ENCODE measurements at places on chromosomes 5 and 9.

- DNase-seq = no peak
Observed at GRCh38 chr5:1643651-1644392, 120.1 kb upstream of the LPCAT1 start.

DNA sequence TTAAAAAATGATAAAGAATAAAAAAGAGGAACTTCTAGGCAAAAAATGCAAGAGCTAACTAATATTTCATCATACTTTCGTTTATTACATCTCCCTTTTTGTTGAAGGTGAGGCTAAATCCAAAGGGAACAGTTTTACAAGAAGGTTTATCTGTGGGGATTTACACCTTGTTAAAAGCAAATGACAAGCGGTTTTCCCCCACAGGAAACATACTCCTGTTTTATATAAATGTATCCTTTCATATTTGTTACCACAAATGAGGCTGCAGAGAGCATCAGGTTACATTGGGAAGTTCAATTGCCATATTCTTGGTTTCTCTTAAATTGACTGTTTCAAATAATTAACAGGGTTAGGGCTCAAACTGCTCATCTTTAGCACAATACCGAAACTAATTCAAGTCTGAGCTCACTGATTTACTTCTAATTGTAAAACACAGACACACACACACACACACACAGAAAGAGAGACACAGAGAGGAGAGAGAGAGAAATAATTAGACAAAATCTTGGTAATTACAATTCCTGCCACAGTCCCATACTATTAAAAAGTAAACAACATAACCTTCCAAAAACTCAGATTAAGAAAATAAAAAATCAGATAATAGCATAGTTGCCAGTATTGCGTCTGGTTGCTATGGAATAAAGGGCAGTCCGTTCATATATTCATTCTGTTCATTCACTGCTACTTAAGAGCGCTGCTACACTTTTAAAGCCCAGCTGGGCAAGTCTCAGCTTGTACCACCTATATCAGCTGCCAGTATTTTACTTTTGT is 17.1 kb downstream of the RFX3 start:
- DNase-seq = no peak

DNA sequence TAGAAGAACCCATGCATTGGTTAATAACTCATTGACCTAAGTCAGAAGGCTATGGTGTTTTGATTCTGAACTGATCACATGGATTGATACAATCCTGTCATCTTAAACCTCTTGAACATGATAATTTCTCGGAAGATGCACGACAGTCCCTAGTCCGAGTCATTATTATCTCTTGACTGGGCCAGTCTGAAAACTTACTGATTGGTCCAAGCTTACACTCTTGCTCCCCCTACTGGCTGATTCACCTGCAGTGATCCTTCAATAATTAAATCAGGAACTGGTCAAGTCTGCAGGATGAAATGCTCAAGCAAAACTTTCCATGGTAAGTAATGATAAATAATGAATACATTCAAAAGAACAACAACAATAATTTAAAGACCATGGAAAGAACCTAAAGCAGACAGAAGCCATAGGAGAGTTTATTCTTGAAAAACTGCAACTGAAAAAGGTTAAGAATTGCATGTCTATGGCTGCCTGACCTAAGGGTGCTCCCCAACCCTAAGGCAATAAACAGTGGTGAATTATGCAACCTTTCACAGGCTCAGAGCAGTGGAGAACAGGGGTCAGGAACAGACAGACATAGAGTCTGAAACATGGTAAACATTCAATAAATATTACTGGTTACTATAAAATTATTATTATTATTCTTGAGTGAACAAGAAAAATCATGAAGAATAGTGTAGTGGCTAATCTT is 79.3 kb downstream of the BRINP1 start:
- DNase-seq = no peak

DNA sequence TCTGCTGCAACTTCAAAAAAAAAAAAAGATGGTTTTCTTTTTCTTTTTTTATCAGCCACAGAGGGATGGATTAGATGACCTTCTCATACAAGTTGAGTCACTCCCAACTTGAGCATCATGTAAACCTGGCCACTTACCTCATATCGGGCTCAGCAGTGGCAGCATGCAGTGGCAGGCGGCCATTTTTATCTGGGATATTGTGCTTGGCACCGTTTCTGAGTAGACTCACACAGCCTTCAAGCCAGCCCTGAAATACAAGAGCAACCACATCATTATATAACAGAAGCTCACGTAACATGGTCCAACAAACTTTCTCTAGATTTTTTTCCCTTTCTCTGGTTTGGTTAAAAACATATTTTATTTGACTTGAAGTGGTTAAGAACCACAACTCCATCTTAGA is 62.6 kb downstream of the ANKRD55 start:
- no peak for DNase-seq

GRCh38 chr5:1781107-1781506 is 18.5 kb downstream of the MRPL36 start:
- DNase-seq = no peak

- no peak for DNase-seq
Observed at GRCh38 chr5:67476531-67476930, 279.9 kb upstream of the CD180 start.

- no peak for DNase-seq
Observed at GRCh38 chr5:148376198-148376597, 7.6 kb upstream of the FBXO38 start.

DNA sequence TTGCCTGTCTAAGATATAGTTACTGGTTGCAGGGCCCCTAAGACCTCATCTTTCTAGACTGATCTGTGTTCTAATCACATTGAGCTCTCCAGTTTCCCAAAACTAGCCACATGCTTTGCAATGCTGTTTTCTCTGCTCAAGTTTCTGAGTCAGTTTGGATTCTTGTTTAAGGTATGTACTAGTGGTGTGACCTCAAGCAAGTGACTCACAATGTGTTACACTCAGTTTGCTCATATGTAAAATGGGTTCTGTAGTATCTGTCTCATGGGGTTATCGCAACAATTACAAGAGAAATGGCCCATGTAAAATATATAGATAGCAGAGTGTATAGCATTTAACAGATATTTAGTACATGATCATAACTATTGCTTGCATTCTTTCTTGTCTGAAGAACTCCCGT is 153.1 kb upstream of the ELL2 start:
- DNase-seq = no peak

DNA sequence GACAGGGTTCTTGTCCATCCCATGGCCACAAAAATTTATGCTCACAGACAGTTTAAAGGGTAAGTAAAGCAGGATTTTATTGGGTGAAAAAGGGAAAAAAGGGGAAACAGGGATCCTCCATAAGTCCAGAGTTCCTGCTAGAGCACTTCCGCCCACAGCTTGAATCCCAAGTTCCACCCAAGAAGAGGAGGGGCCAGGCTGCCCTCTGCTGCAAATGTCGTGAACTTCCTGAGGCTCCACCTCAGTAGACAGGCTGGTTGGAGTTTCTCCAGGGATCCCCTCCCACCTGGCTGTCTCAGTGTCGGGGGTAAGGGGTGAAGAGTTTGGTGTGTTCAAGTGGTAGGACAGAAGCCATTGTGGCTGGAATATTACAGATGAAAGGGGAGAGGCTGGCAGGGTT is 275.0 kb upstream of the SGCD start:
- no peak for DNase-seq

- DNase-seq = no peak
Observed at GRCh38 chr9:19188771-19189170, 41.7 kb upstream of the DENND4C start.

GRCh38 chr9:136740971-136741882 is 1.5 kb downstream of the LCN10 start:
- DNase-seq = no peak

DNA sequence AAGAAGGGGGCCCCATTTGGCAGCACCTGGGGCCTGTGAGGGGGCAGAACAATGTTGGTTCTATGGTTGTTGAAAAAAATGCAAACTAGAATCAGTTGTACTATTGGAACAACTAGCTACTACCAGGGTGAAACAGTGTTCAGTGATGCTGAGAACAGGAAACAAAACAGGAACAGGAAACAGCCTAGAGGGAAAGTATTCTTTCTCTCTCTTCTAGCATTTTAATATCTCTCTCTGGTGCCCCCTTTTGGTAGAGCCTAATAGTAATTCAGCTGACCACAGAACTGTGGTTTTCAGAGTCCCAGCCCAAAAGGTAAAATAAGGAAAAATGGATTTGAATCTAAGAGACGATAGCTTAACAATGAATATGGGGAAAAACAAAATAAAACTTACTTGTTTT is 138.0 kb upstream of the KCNN2 start:
- DNase-seq = no peak

DNA sequence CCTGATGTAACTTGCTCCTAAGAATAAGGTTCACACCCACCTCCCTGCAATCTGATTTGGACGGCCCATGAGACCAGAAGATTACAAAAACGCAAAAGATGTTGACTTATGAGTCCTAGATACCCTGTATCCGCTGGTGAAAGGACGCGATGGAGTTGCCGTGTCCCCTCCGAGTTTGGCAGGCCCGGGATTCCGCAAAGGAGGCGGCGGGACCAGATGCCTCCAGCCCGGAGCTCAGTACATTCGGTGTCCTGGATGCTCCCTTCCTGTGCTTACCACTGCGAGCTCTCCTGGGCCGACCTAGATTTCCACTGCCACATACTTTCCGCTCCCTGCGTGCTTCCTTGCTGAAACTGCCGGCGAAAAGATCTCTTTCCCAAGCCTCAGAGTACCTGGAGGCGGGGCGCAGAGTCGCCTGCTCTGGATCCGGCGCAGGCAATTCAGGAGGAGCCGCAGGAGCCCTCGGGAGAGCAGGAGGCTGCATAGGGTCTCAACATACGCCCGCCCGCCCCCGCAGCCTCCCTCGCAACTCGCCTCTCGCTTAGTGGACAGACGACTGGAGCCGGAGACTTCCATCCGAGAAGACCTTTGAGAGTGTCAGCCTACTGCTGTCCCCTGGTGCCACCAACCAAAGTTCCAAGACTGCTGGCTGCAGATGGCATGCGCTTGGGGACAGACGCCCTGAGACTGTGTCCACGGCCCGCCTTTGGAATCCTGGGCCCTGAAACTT is 39.8 kb downstream of the ANXA2R start:
- DNase-seq = no peak

DNA sequence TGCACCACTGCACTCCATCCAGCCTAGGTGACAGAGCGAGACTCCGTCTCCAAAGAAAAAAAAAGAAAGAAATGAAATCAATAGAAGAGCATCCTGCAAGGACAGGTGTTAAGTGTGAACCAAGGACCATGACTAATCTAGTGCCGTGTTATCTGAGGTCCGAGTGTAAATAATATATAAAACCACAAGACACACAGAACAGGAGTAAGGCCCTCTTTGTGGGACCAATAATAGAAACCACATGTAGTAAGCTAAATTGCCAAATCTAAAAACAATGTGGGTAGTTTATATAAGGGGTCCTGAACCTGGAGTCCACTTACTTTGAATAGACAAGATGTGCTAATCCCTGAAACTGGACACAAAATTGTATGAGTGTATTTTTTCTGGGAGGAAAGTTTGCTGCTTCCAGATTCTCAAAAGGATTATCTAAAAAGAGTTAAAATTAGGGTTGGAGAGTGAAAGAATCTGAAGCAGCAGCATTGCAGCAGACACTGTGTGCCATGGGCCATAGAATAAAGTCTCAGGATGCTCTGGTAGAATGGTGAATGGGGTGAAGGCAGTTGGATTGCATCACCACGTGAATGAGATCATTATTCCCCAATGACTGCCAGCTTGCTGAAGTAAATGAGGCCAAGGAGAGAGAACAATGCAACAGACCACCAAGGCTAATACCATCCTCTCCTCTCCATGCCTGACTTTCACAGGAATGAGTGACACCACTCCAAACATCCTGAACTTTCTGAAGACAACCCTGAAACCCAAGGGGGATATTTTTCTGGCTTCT is 222.7 kb downstream of the DCP2 start:
- DNase-seq = no peak

GRCh38 chr9:69178583-69179011 is 4.5 kb downstream of the TJP2 start:
- DNase-seq = no peak

DNA sequence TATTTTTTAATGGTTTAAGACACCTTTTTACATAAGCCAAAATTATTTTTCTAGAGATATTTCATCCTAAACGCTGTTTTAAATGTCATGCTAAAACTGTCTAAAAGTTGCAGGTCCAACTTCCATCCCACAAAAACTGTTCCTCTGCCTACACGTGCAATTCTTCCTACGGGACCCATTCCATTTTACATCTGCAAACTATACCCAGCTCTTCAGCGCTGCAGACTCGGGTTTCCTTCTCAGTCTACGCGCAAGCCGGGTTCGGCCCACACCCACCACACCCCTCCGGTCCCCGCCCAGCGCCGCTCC is 8.7 kb downstream of the RANBP6 start:
- DNase-seq = no peak

GRCh38 chr9:87063246-87063645 is 115.9 kb upstream of the GAS1 start:
- no peak for DNase-seq

DNA sequence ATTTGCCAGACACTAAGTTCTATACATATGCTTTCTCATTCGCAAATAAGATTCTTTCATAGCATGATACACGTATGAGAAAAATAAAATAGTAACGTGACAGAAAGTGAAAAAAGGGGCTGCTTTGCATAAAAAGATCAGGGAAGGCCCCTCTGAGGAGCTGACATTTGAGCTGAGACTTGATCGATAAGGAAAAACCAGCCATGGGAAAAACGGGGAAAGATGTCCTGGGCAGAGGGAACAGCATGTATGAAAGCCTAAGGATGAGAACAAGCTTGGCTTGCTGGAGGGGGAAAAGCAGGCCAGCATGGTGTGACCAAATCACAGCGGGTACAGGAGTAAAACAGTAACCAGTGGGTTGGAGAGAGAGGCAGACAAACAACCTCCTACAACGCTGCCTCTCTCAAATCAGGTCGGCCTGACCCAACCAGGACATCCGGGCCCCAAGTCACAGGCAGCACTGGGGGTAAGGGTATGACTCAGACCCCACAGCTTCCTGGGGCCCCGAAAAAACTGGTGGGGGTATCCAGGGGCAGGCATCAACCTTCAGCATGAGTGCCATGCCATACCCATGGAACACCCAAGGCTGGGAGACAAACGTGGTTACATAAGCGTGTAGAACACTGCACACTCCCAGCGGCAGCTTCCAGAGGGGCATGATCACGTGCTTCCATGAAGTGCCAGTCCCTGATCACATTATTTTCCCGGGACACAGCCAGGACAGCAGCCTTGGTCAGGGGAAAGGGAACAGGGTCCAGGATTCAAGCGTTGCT is 2.2 kb downstream of the TNIP1 start:
- no peak for DNase-seq

- DNase-seq = no peak
Observed at GRCh38 chr5:25448646-25449045, 803.9 kb upstream of the CDH10 start.

DNA sequence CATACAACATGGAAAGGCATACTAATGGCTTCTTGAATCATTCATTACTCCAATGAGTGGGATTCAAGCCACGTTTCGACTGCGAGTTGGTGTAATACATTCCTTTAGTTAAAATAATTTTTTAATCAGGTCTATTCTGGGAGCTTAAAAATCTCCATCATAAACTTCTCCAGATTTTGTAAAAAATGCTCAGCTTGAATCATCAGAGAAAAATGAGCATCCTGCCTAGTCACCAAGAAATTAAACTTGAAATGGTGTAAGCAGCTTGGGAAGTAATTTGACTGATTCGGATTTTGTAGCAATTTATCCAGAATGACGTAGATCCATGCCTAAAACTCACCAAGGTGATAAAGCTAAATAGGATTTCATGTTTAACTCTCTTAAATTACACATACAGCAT is 165.7 kb downstream of the SLCO4C1 start:
- no peak for DNase-seq

- peak; percentile 46 for DNase-seq
Observed at GRCh38 chr9:97398999-97399758, 12.7 kb upstream of the TDRD7 start.
